ENCODE measurements at places on chromosomes 7 and 10.
A peak's percentile ranks its signal among the peaks of the same experiment; 100 is the strongest.

GRCh38 chr10:11483201-11484148 lies 128.0 kb downstream of the USP6NL start:
- peak; percentile 50 for DNase-seq

DNA sequence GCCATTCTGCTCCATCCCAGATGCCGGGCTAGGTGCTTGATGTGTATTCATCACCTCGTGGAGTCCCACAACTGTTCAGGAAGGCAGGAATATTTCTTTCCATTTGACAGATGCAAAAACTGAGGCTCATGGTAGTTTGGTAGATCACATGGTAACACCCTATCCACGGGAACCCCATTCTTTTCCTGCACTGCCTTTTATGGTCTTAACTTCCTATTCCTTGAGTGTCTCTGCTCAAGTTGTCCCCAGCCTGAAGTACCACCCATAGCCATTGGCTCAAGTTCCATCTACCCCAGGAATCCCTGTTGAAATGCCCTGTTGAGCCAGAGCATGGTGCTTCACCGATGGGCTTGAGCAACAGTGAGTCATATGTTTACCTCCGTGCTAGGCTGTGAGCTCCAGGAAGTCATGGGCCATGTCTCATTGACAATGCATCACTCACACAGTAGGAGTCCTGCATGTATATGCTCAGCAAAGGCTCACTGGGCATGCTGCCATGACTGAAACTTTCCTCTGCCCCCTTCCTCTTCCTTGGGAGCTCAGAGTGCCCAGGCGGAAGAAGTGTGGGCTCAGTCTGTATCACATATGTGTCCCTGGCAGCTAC lies 71.7 kb upstream of the ADAM12 start:
- DNase-seq = no peak

DNA sequence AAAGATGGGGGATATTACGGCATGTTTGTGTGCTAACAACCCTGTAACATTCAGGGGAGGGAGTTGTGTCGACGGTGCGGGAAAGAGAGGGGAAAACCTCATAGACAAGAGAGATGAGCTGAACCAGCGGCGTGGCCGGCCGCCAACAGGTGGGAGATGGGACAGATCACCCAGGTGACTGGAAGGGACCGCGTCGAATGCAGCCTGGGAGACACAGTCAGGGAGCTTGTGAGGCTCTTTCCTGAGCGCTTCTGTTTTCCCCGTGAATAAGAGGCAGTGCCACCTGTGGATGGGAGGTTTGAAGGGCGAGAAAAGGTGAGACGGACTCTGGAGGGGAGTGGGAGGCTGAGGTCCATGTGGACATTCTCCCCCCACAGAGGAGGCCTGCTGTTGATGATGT lies 9.9 kb upstream of the PRKAG2 start:
- no peak for DNase-seq

DNA sequence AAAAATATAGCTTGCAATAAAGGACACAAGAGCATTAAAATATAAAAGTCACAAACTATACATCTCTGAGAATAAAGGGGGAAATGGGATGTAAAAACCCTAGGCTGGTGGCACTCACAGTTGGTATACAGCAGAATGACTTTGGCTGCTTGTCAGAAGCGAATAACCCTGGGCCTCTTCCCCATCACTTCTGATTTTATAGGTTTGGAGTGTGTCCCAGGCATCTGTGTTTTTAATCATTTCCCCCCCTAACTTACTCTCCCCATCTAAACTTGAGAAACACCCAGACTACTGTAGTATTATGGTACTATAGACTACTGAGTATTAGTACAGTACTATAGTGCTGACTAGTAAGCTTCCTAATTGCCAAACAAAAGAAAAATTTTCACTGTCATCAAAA lies 1.8 kb upstream of the RPA3 start:
- DNase-seq = no peak

DNA sequence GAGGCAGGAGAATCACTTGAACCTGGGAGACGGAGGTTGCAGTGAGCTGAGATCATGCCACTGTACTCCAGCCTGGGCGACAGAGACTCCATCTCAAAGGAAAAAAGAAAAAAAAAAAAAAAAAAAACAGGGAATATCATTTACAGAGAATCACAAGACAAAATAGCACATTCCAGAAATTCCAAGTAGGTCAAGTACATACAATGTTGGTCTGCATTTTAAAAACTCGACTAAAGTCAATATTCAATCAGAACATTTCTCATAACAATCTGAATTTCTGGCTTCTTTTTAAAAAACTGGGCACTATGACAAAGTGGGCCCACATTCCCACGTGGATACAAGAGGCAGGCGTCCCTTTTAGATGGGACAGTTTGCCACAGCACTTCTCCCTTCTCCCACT lies 12.8 kb downstream of the ZC3HAV1L start:
- DNase-seq = no peak

Data from inflammatory macrophage (primary cell).